Activated gamma-delta T cell treated with Interleukin-2 at 50 U/mL for 16 hours (primary cell): ENCODE measurements at places on chromosomes 5 and 9.

DNA sequence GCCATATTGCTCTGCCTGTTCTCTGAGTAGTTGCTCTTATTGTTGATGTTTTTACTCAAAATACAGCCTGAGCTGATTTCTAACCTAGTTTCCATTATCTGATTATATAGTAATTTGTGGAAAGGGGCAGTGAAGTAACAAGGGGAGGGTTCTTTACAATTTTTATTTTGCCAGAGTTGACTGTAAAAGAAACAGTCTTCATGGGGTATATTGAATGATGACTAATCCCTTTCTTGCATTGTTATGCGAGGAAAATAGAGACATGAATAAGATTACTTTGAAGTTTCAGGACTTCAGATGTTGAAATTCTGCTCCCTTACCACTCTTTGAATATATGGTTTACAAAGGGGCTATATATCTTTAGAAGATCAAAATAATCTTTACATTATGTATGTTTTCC lies 9.1 kb upstream of the LRRC70 start:
- DNase-seq, result no peak

GRCh38 chr5:148390914-148391313 lies 7.2 kb downstream of the FBXO38 start:
- no peak for DNase-seq

DNA sequence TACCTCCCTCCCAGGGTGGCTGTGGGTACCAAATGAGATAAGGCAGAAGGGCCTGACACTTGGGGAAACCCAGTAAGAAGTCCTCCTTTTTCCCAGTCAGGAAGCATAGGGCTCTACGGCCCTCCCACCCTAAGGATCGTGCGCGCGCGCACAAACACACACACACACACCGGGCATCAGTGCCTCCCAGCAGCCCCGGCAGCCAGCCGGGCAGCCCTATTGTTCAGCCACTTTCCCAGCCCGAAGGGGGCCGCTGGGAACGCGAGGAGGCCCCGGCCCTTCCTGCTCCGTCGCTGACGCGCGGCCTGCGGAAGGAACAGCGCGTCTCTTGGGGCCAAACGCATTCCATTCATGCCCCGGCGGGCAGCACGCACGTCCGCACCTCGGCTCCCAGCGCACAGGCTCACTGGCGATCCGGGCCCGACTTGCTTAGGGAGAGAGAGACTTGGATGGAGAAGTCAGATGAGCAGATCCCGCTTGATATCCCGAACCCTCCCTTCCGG lies 22.6 kb downstream of the DUSP1 start:
- no peak for DNase-seq

GRCh38 chr5:176545737-176546509 lies 3.2 kb upstream of the CDHR2 start:
- no peak for DNase-seq

- DNase-seq, result no peak
Measured at GRCh38 chr9:105662184-105663104, at the start of gene TAL2. TAL2 (plus strand) TSS chr9:105662457; CDS start chr9:105662497, 40 bp downstream.

- no peak for DNase-seq
Measured at GRCh38 chr9:124345751-124346281, 69.4 kb downstream of the PSMB7 start.

DNA sequence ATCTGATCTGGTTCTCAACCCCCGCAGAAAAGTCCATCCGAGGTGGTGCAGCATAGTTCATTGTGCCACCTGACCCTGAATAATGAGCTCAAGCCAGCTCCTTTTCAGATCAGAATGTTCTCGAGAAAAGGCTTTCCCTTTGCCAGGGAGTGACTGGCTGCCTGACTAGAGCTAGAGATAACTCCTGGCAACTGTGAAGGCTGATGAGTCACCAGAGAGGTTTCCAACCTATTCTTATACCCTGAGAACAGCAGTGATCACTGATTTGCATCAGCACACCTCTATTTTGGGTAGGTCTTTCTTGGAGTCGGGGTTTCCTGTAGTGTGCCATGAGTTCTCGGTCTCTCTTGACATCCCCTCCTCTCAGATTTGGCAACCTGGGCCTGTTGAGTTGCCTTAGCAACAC lies 127.9 kb downstream of the PIK3R1 start:
- DNase-seq, result no peak

- DNase-seq, result no peak
Measured at GRCh38 chr5:87190687-87191086, 77.0 kb upstream of the RASA1 start.

GRCh38 chr9:137446851-137447471 lies 5.8 kb upstream of the ENTPD8 start:
- DNase-seq, result no peak

DNA sequence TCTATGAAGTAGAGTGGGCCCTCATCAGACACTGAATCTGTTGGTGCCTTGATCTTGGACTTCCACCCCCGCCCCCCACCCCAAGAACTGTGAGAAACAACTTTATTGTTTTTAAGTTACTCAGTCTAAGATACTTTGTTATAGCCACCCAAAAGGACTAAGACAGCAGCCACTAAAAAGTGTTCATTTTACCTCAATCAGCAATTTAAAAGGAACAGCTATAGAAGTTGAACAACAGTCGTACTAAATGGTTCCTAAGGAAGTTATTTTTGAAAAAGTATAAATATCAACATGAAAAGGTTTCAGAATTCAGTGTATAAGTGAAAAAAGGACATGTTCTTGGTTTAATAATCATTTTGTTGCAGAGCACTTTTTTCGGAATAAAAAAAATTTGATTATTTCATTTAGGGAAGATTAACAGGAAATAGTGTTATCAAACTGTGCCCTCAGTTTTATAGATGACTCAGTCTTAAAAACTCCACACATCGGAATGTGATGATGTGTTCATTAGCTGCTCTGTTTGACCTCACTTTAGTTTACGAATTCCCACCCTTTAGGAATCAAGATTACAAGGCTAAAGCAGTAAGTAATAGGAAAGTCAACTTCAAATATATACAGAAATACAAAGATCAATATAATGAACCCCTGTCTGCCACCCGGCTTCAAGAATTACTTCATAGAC lies 71.2 kb downstream of the MTAP start:
- DNase-seq, result no peak

GRCh38 chr9:32589083-32589723 lies 16.2 kb upstream of the NDUFB6 start:
- DNase-seq, result no peak

DNA sequence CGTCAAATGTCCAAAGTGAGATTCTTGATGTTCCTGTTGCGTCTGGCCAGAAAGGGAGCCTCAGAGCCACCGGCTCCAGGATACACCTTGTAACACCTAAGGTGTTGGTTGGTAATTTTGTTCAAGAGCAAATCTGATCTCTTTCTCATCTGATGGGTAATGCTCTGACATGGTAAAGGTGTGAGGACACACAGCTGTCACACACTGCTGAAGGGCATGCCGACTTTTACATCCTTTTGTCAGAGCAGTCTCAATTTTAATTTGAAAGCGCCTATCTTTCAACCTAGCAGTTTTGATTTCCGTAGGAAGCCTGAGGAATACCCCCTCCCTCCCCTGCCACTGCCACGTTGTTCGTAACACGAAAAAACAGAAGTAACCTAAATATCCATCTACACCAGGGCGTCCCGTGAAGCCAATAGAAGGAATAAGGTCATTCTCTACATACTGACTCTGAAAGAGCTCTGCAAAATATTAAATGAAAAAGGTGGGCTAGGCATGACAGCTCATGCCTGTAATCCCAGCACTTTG lies 57.4 kb downstream of the TSTD2 start:
- DNase-seq, result no peak
